ENCODE measurements at places on chromosomes 7 and 10.
A peak's percentile ranks its signal among the peaks of the same experiment; 100 is the strongest.

DNA sequence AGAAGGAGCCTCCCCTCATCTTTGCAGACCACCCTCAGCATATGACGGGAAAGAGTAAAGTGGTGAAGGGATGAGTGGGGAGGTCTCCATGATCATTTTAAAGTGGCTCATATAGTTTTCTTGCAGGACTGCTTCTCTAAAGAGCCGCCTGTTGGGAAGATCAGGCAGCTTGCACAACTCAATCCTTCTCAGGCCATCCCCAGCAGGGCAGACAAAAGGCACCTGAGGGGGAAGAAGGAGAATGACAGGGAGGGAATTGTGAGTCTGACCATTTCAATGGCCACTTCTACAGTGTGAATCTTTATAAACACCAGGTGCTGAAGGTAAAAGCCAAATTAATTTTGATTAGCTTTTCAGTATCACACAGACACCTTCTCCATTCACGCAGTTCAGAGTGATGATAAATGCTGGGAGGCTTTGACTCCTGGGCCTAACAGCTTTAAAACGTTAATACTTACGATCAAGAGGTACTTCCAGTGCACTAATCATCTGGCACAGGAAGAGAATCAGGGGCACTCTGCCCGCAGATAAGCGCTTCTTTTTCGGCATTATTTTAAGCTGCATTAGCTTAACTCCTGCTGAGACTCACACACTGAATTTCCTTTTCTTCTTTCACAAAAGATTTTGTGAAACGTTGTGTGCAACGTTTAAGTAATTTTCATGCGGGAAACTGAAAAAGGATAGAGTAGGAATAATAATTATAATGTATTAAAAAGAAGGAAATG, 109.5 kb upstream of the LAMB4 start:
- no peak for DNase-seq

DNA sequence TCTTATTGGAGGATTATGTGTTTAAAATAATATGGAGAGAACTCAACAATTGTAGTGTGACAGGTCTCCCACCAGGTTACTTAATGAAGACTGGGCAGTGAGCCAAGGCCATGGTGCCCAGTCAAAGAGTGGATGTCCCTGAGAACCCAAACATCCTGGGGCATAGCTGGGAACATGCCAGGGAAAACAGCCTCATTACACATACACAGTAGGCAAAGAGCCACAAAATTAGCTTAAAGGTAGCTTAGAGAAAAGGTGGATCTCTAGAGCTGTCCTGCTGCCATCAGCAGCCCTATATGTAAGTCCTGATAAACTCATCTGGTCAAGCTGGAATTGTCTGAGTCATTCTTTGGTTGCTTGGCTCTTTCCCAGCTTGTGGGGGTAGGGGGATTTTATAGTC, 287.8 kb downstream of the PHF14 start:
- DNase-seq: no peak

GRCh38 chr7:82382276-82382675, 61.3 kb downstream of the CACNA2D1 start:
- DNase-seq: no peak

DNA sequence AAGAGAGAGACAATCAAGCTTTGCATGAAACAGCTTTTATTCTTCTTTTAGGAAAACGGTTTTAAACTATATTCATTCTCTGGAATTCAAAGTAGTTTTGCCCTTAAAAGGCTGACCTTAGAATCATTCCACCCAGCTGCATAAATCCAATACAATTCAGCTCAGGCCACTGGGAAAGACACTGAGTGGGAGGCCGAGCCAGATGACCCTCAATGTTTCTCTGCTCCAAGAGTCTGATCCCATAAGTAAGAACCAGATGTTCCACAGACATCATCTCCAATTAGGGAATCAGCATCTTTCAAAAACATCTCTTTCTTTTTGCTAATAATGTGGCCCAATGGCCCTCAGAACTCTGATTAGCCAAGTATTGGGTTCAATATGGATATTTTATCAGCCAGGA, 26.1 kb downstream of the CREB3L2 start:
- no peak for DNase-seq

DNA sequence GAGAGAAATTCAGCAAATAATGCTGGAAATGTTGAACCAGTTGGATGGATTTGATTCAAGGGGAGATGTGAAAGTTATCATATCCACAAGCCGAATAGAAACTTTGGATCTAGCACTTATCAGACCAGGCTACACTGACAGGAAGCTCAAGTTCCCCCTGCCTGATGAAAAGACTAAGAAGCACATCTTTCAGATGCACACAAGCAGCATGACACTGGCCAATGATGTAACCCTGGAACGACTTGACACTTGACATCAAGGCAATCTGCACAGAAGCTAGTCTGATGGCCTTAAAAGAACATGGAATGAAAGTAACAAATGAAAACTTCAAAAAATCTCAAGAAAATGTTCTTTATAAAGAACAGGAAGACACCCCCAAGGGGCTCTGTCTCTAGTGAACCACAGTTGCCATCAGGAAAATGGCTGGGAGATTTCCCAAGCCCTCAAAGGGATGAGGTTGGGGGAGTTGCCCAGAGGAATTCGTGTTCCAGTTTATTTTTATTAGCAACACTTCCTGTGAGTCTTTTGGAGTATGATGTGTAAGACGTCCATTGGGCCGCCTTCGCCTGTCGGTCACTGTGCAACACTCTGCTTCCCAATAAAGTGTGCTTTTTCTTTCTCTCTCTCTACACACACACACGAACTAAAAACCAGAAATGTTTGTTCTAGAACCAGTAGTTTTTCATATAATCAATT, 200.0 kb downstream of the HIBADH start:
- DNase-seq: no peak

GRCh38 chr7:113873554-113874151, 45.2 kb downstream of the PPP1R3A start:
- peak; percentile 24 for DNase-seq

Measured in RKO (cell line).